ENCODE measurements at places on chromosomes 7 and 10.

DNA sequence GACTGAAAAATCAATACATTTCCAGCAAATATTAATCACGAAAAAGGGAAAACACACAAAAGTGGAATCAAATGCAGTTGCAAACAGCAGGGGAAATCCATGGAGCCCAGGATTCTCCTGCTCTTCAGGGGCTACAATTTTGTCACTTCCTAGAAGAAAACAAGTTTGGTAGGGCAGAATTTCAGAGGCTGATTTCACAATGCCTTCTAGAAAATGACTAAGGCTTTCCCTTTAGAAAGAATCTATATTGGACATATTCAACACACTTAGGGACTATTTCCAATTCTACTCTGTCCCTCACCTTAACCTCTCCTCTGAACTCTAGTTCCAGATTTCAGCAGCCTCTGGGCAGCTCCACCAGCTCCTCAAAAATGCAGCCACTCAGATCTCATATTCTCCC, 111.3 kb downstream of the HECTD2 start:
- no peak for DNase-seq

DNA sequence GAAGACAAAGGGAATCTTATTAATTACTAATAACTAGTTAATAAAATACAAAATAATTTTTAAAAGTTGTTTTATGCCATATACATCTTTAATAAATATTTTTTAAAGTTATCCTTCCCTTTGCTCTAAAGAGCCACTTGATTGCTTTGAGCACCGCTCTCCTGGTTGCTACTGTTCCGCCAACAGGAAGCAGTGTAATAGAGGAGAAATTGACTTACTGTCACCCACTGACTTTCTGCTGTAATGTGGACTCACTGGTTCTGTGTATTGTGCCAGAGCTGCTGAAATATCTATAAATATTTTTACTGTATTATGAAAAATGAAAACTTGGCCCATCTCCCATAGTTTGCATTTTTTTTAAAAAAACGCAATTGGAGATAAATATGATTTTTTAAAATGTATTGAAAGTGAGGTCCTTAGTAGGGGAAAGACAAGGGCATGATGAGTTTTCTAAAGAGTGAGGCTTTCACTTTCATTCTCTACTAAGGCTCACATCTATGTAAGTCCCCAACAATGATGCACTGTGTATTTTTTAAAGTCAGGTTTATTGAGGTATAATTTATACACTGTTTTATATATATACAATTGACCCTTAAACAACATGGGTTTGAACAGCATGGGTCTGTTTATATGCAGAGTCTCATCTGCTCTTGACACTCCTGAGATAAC, 100.5 kb downstream of the NPY start:
- no peak for DNase-seq

DNA sequence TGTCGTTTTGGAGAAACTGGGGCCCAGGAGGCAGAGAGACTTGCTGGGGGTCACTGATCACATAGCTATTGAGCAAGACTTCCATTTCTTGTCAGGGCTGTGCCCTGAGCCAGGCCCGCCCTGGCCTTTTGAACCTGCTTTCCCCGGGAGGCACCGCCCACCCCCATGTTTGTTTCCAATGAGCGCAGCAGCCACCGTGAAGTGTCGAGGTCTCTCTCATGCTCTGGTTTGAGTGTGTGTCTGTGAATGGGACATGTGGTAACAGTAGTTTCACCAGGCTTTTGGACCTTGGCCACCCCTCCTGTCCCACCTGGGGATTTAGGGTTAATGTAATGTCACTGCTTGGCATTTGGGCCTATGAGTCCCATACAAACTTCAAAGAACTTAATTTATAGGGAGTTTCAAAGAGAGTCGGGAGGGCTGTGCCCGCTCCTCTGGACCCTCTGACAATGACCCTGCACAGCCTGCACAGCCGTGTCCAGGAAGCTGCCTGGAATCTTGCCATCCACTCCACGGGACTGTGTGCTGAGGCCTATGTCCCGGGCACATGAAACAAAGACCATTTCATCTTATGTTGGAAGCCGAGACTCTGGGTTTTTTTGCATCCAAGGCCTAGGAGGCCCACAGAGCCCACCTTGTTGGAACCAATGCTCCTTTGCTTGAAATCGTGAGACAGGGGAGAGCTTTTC, 6.3 kb downstream of the PRF1 start:
- DNase-seq: no peak

DNA sequence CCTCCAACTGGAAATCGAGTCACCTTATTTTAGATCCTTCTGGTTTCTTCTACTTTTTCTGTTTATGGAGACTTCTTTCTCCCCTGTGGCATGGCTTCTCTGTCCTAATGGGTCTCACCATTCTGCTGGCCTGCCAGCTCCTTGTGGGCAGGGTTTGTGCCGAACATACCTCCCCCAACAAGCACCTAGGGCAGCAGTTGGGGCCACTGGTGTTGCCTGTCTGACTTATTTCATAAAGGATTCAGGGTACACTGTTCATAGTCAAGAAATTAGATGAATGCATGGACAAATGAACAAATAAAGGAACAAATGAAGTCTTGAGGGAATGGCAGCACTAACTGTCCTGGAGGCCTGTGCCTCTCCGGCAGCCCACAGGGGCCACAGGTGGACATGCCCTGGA, 55.6 kb upstream of the DOCK1 start:
- DNase-seq: no peak

DNA sequence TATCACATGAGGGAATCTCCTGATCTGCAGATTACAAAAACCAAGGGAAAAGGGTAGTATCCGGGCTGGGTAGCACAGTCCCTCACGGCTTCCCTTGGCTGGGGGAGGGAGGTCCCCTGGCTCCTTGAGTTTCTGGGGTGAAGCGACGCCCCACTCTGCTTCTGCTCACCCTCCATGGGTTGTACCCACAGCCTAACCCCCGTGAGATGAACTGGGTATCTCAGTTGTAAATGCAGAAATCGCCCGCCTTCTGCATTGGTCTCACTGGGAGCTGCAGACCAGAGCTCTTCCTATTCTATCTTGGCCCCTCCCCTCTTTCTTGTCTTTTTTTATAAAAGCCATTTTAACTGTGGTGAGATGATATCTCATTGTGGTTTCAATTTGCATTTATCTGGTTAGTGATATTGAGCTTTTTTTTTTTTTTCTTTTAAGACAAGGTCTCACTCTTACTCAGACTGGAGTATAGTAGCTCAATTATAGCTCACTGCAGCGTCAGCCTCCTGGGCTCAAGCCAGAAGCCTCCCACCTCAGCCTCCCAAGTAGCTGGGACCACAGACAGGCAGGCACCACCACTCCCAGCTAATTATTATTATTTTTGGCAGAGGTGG, 87.8 kb downstream of the ABCC2 start:
- DNase-seq: no peak

- DNase-seq: no peak
These were observed 2.9 kb downstream of the PITRM1 start for GRCh38 chr10:3169673-3170072.

GRCh38 chr7:80095545-80095944, 39.1 kb upstream of the GNAI1 start:
- peak; percentile 47 for DNase-seq

GRCh38 chr7:18831943-18832342, 285.5 kb downstream of the TWIST1 start:
- DNase-seq: no peak

GRCh38 chr7:51253157-51253556, 63.5 kb downstream of the COBL start:
- no peak for DNase-seq

GRCh38 chr10:29849126-29849833, 210.1 kb downstream of the JCAD start:
- peak; percentile 78 for DNase-seq

GRCh38 chr7:98836811-98837629, 32.8 kb downstream of the TMEM130 start:
- DNase-seq: peak; percentile 62

- DNase-seq: no peak
These were observed 170.1 kb upstream of the SEMA3A start for GRCh38 chr7:84364708-84365107.

DNA sequence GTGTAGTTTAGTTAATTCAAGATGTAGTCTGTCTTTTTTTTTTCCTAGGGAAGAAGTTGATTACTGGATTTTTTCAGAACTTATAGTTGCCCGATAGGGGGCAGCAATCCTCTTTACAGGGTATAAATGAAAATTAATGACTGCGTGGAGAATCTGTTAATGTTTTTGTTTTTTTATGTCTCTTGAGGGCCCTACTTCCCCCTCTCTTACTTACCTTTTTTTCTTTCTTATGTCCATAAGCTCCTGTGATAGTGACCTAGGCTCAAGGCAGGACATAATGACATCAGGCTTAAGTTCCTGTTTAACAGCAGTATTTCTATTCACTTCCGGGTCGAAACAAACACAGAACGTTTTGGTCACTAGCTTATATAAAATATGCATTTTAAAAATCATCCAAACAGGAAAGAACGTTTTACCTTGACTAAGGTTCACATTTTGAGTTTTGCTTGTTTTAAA, 18.8 kb downstream of the CDC123 start:
- peak; percentile 73 for DNase-seq

DNA sequence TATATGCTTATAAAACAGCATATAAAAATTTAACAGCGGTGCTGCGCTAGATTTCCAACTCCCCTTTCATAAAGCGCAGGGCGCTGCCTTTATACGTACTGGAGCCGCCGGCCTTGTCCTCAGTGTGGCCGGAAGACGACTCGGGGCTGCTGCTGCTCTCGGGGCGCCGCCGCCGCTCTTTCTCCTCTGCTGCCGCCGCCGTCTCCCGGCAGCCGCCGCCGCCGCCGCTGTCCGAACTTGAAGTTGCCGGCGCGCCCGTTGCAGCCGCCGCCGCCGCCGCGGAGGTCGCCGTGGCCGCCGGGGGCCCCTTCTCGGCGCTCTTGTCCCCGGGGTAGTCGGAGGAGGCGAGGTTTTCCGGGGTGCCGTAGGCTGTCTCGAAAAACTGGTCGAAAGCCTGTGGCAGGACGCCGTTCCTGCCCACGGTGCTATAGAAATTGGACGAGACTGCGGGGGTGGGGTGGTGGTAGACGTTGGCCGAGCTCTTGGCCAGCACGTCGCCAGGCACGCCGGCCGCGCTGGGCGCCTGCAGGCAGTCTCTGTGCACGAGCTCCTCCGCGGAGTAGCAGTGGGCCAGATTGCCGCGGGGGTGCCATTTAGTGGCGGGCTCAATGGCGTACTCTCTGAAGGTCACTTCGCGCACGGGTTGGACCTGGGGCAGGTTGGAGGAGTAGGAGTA, 557 bp downstream of the HOXA11 start:
- peak; percentile 34 for DNase-seq

- DNase-seq: no peak
These were observed 66.7 kb upstream of the NEUROD6 start for GRCh38 chr7:31407178-31407676.

DNA sequence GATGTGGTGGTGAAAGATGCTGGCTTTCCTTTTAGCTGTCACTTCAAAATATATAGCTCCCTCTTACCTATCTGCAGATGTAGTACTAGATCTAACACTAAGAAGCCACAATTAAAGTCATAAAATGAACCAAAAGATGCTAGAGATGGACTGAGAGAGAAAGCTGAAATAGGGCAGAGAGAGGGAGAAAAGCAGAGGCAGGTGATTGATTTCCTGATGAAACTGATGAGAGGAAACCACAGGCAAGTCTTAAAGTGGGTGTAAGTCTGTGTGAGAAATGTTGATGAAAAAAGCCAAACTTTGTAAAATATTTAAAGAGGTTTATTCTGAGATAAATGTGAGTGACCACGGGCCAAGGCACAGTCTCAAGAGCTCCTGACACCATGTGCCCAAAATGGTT, 194.3 kb upstream of the MBL2 start:
- no peak for DNase-seq

DNA sequence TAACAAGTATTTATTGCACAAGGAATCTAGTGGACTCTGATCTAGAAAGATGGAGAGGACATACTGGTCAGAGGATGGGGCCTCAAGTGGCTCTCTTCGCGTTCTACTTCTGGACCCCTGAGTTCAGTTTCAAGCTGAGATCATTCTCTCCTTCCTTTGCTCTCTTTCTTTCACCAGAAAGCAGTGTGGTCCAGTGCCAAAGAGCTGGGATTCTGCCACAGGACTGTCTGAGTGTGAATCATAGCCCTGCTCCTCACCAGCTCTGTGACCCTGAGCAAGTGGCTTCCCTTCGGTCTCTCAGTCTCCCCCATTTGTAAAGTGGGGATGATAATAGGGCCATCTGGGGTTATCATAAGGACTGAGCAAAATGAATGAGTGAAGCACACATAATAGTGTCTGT, 715.2 kb downstream of the SUGCT start:
- no peak for DNase-seq
